ENCODE measurements at places on chromosomes 2 and 18.

- no peak overlapping the region for H3K4me3 ChIP-seq
- H3K27me3 ChIP-seq, result no peaks in the 10 kb centered on the region
- no peaks in the 10 kb centered on the region for H3K4me1 ChIP-seq
- H3K36me3 ChIP-seq, result no peaks in the 10 kb centered on the region
These were observed 42.9 kb upstream of the MYO1B start for GRCh38 chr2:191202209-191202721.

DNA sequence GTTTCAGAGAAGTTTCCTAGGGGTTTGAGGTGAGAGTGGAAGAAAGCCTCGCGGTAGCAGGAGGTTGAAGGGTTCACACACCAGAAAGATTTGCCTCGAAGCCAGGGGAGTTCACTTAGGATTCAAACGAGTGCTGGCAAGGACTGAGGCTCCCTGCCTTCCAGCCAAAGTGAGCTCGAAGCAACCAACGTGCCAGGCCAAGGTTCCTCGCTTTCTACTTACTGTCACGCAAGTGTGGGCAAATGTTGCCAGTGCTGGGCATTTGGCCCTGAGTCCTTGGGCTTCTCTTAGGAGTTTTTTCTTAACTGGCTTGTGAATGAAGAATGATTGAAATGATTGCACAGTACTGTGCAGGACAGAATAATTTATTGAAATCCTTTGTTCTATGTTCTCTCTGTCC is 53.6 kb downstream of the TMEM178A start:
- H3K27me3 ChIP-seq, result peaks cover 23% of the 10 kb centered on the region
- no peak overlapping the region for H3K27ac ChIP-seq

DNA sequence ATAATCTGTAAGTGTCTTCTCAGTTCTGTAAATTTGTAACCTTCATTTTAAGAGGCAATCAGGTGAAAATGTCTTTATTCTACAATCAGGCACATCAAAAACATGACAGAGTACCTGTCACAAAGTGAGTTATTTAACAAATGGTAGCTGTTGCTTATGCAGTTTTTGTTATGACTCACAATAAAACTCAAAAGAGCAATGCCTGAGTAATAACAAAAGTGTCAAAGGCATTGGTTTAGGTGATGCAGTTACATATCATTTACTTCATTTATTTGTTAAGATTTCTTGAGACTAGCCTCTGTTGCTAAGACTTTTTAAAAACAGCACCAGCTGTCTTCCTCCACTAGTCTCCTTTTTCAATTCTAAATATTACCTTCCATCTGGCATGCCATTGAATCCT is 177.8 kb downstream of the KIAA1328 start:
- DNase-seq, result no peak
- no peaks in the 10 kb centered on the region for H3K36me3 ChIP-seq
- H3K27ac ChIP-seq, result no peak overlapping the region
- no peaks in the 10 kb centered on the region for H3K4me1 ChIP-seq
- H3K27me3 ChIP-seq, result no peaks in the 10 kb centered on the region

- peak; percentile 42 for DNase-seq
- H3K27ac ChIP-seq, result no peak overlapping the region
- no peaks in the 10 kb centered on the region for H3K36me3 ChIP-seq
- H3K4me3 ChIP-seq, result no peak overlapping the region
- peaks cover 18% of the 10 kb centered on the region for H3K27me3 ChIP-seq
These were observed 22.4 kb upstream of the TOGARAM2 start for GRCh38 chr2:28958689-28959088.

DNA sequence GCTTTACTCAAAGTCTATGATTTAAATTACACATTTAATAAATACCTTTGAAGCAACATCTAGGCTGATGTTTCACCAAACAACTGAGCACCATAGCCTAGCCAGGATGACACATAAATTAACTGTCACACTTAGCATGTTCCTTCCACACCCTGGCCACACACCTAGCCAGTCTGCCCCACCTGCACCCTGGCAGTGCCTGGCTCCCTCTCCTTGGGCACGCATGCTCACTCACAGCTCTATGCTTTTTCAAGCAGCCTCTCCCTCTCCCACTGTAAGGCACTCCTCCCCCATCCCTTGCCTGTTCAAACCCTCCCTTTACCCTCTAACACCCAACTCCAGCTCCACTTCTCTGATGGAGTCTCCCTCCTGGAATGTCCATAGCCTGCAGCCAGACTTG is 357.6 kb upstream of the KLHL29 start:
- H3K4me3 ChIP-seq, result no peak overlapping the region
- no peak overlapping the region for H3K27ac ChIP-seq
- H3K4me1 ChIP-seq, result no peaks in the 10 kb centered on the region

GRCh38 chr2:134413430-134413829 is 159.6 kb downstream of the MGAT5 start:
- H3K4me3 ChIP-seq, result no peak overlapping the region
- DNase-seq, result no peak
- no peaks in the 10 kb centered on the region for H3K4me1 ChIP-seq

DNA sequence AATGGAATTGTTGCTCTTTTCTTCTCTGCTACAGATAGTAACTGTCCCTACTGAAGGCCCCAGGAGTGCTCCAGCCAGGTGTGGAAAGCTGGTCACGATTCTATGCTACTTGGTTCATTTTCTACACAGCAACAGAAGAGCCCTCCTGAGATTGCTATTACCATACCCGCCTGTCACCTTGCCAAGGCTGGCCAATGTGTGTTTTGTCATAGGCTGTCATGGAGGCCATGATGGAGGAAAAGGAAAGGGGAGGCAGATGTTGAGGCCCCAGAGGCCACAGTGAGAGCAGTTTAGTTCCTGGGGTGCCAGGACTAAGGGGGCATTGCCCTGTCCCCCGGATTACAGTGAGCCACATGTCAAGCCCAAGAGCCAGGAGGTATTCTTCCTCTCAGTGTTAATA is 952 bp downstream of the ELMOD3 start:
- H3K27ac ChIP-seq, result peak overlapping the region; percentile 84
- H3K36me3 ChIP-seq, result peaks cover 47% of the 10 kb centered on the region
- peak overlapping the region; percentile 83 for H3K4me3 ChIP-seq
- no peaks in the 10 kb centered on the region for H3K27me3 ChIP-seq

GRCh38 chr18:22436136-22436535 is 18.4 kb upstream of the CTAGE1 start:
- no peak overlapping the region for H3K27ac ChIP-seq
- H3K27me3 ChIP-seq, result no peaks in the 10 kb centered on the region
- no peaks in the 10 kb centered on the region for H3K4me1 ChIP-seq

DNA sequence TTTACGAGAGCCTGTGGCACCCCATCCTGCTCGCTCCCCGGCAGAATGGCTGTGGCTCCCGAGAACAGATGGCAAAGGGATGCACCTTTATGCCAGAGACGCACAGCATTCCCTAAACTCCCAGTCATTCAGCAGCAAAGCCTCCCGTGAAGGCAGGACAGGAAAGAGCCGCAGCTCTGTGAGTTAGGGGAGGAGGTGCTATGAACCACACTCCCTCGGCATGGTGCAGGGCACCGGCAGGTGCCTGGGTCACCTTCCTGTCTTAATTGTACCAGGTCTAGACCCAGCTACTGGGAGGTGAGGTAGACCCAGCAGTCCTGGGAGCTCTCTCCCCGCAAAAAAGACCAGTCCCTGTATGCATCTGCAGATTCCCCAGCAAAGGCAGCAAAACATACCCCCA is 149.8 kb downstream of the TWIST2 start:
- H3K27ac ChIP-seq, result no peak overlapping the region
- H3K27me3 ChIP-seq, result peaks cover 6% of the 10 kb centered on the region

- H3K27me3 ChIP-seq, result peaks cover 8% of the 10 kb centered on the region
- no peaks in the 10 kb centered on the region for H3K4me1 ChIP-seq
- no peak overlapping the region for H3K27ac ChIP-seq
- no peak for DNase-seq
These were observed 3.8 kb downstream of the PROC start for GRCh38 chr2:127421871-127422558.

DNA sequence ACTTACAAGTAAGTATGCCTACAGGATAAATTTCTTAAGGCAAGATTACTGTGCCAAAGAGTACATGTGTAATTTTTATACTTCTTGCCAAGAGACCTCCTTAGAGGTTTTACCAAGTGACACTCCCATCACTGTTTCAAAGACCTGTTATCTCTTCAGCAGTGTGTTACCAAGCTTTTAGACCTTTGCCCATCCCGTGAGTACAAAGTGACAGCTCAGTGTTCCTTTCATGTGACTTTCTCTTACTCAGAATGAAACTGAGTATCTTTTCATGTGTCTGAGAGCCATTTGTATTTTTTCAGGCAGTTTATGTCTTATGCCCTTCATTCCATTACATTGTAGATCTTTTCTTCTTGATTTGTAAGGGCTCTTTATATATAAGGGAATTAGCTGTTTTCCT is 287.5 kb upstream of the SALL3 start:
- H3K4me1 ChIP-seq, result no peaks in the 10 kb centered on the region
- no peaks in the 10 kb centered on the region for H3K27me3 ChIP-seq
- no peak for DNase-seq
- H3K36me3 ChIP-seq, result no peaks in the 10 kb centered on the region

- H3K4me1 ChIP-seq, result peaks cover 21% of the 10 kb centered on the region
- DNase-seq, result no peak
- H3K27ac ChIP-seq, result no peak overlapping the region
- no peaks in the 10 kb centered on the region for H3K36me3 ChIP-seq
- peaks cover 3% of the 10 kb centered on the region for H3K27me3 ChIP-seq
These were observed 5.7 kb downstream of the TCF23 start for GRCh38 chr2:27154488-27154887.

GRCh38 chr18:50473881-50474280 is 86.0 kb upstream of the MAPK4 start:
- H3K27me3 ChIP-seq, result no peaks in the 10 kb centered on the region
- no peak overlapping the region for H3K27ac ChIP-seq
- no peaks in the 10 kb centered on the region for H3K36me3 ChIP-seq
- H3K4me1 ChIP-seq, result no peaks in the 10 kb centered on the region
- DNase-seq, result no peak

DNA sequence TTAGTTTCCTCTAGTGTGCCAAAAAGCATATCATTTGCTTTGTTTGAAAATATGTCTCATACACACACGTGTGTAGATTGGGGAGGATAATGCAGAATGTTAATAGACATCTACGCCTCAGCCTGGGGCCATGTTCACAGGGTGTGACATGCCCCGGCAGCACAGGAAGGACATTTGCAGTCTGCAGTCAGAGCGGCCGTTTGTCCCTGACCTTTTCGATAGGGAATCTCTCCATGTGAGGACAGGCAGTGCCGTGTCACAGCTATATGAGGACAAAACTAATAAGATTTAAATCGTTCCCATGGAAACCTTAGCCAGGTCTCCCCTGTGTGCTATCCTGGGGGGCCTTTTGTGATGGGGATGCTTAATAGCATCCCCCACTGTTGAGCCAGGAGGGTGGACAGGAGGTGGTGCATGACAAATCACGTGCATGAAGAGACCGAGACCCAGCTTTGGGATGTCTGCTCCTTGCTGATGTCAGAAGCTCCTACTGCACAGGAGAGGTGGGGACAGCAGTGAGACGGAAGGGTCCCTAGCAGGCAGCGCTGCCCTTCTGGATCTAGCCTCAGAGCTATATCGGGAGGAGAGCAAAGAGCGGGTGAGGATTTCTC is 100.6 kb downstream of the RNF144A start:
- peaks cover 8% of the 10 kb centered on the region for H3K4me1 ChIP-seq
- no peak overlapping the region for H3K4me3 ChIP-seq
- no peak overlapping the region for H3K27ac ChIP-seq
- H3K36me3 ChIP-seq, result no peaks in the 10 kb centered on the region
- DNase-seq, result no peak

DNA sequence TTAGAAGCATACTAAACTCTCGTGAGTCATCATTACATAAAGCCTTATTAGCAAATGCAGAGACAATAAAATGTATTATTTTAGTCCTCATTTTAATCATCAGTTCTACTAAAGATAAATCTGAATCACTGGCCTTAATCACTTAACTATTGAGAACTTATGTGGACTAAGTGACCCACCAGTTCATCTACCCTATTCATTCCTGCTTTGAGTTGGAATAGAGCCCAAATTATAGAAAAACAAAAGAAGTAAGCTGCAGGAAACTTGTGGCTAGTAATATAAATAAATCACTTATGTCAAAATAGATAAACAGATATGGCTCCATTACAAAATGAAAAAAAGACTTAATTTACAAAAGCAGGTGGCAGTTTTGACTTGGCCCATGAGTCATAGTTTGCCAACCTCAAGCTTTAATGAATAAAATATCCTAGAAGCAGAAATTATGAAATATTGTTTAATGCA is 851.8 kb upstream of the CRIM1 start:
- no peaks in the 10 kb centered on the region for H3K36me3 ChIP-seq
- no peaks in the 10 kb centered on the region for H3K4me1 ChIP-seq
- no peak for DNase-seq
- no peak overlapping the region for H3K27ac ChIP-seq

DNA sequence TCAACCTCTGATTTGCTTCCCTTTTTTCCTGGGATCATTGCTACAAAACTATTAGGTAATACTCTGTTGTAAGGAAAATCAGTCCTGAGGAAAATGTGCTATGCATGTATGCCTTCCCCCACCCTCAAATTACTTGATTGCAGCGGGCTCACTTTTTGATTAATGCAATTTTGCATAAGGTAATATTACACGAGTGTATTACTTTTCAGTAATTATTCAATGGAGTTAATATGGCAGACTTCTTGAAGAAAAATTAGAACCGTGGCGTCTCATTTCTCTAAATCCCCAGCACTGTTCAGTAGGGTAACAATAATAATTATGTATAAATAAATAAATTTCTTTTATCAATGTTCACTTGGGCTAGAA is 527.6 kb upstream of the FANCL start:
- DNase-seq, result no peak
- no peaks in the 10 kb centered on the region for H3K36me3 ChIP-seq
- H3K4me1 ChIP-seq, result no peaks in the 10 kb centered on the region
- H3K27ac ChIP-seq, result no peak overlapping the region
- H3K27me3 ChIP-seq, result no peaks in the 10 kb centered on the region

DNA sequence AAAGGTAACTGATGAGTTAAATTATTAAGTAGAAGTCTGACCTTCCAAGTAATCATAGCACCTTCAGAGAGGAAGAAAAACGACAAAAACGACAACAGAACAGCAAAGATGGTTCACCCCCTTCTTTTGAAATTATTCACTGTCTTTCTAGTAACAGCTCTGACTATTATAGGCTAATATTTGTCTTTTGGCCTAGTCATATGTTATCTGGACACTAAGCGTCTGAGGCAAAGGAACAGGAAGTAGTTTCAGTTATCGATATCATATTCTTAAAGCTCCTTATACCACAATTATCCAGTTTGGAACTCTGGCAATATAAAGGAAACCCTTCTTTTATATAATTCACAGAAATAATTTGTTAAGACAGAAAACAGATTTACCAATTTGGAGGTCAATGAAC is 27.6 kb upstream of the SLC40A1 start:
- peaks cover 7% of the 10 kb centered on the region for H3K4me1 ChIP-seq
- no peaks in the 10 kb centered on the region for H3K36me3 ChIP-seq
- no peak for DNase-seq
- no peaks in the 10 kb centered on the region for H3K27me3 ChIP-seq
- no peak overlapping the region for H3K4me3 ChIP-seq
- peak overlapping the region; percentile 56 for H3K27ac ChIP-seq

- no peaks in the 10 kb centered on the region for H3K27me3 ChIP-seq
- no peaks in the 10 kb centered on the region for H3K4me1 ChIP-seq
- H3K27ac ChIP-seq, result no peak overlapping the region
- H3K4me3 ChIP-seq, result no peak overlapping the region
- H3K36me3 ChIP-seq, result no peaks in the 10 kb centered on the region
These were observed 309.3 kb upstream of the MEX3C start for GRCh38 chr18:51506811-51507210.

GRCh38 chr18:12879840-12880540 is 4.0 kb downstream of the PTPN2 start:
- no peaks in the 10 kb centered on the region for H3K27me3 ChIP-seq
- H3K4me3 ChIP-seq, result no peak overlapping the region
- DNase-seq, result no peak
- peaks cover 3% of the 10 kb centered on the region for H3K36me3 ChIP-seq
- H3K4me1 ChIP-seq, result peaks cover 40% of the 10 kb centered on the region

- no peaks in the 10 kb centered on the region for H3K36me3 ChIP-seq
- DNase-seq, result no peak
- H3K4me3 ChIP-seq, result no peak overlapping the region
- H3K4me1 ChIP-seq, result no peaks in the 10 kb centered on the region
- H3K27me3 ChIP-seq, result no peaks in the 10 kb centered on the region
These were observed 124.1 kb upstream of the SLC38A11 start for GRCh38 chr2:165079432-165079831.
